SK-N-SH treated with all-trans-retinoic acid at 6 μM for 48 hours (cell line): ENCODE measurements at places on chromosomes 3 and 15.

DNA sequence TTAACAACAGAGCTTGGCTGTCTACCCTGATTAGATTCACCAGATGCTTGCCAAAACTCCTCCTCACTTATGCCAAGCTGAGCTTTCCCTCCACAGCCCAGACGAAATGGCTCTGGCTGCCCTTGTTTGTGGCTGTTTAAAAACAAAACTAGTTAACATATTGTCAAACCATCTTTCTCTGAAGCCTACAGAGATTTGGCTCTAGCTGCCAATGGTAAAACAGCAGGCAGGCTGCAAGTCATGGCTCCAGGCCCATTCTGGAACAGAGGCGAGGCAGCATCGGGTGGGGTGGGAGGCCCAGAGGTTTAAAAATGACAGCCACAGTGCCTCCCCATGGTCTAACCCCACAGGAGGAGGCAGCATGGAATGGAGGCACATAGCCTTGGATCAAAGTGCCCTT, 75.9 kb downstream of the SCN5A start:
- no peak for ATAC-seq

DNA sequence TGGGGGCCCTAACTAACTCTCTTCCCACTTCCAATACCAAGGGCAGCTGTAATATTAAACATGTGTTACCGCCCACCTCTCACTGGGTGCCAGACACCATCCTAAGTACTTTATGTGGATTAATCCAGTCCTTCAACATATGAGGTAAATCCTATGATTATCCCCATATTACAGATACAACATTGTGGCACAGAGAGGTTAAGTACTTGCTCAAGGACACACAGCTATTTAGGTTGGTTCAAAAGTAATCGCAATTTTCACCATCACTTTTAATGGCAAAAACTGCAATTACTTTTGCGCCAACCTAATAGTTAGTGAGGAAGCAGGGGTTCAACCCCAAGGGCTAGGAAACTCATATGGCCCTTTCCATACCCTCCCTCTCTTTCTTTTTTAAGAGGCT, 100.8 kb downstream of the SEMA5B start:
- no peak for ATAC-seq

- ATAC-seq, result no peak
Measured at GRCh38 chr3:150451329-150452048, 43.4 kb downstream of the TSC22D2 start.

GRCh38 chr15:49742381-49742780, 121.5 kb downstream of the DTWD1 start:
- no peak for ATAC-seq

GRCh38 chr15:90143166-90143655, 40.9 kb upstream of the IDH2 start:
- peak; percentile 96 for ATAC-seq

GRCh38 chr15:23081271-23081670, 41.9 kb upstream of the TUBGCP5 start:
- no peak for ATAC-seq

DNA sequence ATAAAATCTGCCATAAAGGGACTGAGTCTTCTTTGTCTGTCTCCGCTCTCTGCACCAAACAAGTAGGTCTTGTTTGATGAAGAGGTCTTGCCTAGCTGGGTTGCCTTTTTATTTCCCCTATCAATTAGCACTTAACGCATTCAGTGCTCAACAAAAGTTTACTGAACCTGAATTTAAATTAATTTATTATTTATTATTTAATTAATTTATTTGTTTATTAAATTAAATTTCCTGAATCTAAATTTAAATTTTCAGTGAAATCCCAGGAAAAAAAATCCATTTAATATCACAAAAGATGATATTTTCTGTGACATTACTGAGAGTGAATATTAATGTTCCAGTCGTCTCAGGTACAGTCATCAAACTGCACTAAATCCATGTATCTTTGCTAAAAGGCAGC, 164.9 kb upstream of the AGTR1 start:
- ATAC-seq, result no peak

GRCh38 chr3:48859206-48859605, 11.5 kb upstream of the PRKAR2A start:
- no peak for ATAC-seq
